Nucleus accumbens (tissue), 56 donors: ENCODE measurements at places on chromosomes 5 and 9.
A peak's percentile ranks its signal among the peaks of the same experiment; 100 is the strongest.

GRCh38 chr5:147830035-147830434 is 1.4 kb downstream of the SPINK1 start:
- DNase-seq, result no peak

GRCh38 chr5:180213657-180214207 is 4.7 kb upstream of the RASGEF1C start:
- DNase-seq, result no peak

DNA sequence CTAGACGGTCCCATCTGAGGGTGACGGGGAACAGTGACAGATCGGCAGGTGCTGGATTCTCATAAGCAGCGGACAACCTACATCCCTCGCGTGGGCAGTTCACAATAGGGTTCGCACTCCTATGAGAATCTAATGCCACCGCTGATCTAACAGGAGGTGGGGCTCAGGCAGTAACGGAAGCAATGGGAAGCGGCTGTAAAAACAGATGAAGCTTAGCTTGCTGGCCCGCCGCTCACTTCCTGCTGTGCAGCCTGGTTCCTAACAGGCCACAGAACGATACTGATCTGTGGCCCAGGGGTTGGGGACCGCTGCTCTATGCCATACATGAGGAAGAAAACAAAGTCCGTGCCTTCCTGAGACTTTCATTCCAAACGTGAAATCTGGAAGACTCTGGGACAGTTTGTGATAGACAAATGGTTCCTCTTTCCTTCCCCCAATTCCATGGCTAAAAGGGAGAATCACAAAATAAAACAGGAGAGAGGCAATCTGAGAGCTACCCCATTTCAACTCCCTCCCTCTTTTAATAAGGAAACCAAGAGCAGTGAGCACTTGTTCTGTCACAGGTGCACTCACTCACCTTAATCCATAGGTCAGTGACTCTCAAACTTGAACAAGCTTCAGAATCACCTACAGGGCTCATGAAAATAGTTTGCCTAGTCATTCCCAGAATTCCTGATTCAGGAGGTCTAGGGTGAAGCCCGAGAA is 12.1 kb downstream of the PDCL start:
- no peak for DNase-seq

DNA sequence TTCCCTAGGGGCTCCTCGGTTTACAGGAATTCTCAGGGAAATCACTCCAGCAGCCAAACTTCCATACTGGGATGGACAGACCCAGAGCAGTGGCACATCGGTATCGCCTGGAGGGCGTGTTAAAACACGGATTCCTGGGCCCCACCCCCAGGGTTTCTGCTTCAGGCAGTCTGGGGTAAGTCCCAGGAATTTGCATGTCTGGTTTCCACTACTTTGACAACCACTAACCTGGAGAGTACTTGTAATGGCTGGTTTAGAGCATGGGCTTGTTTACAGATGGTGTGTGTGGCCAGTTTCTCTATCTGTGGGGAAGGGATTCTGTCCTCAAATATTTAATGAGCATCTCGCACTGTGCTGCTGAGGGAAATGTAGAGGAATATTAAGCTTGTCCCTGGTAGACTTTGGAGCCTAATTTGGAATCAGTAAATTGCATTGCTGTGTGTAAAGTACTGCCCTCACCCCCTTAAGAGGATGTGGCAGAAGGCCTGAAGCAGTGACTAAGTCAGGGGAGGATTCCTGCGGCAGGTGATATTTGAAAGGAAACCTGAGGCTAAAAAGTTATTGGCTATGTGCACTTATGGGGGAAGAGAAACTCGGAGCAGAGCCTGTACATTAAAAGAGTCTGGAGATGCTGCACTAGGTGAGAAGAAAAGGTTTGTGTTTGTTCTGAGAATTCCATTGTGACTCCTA is 18.6 kb upstream of the TJP2 start:
- DNase-seq, result no peak

DNA sequence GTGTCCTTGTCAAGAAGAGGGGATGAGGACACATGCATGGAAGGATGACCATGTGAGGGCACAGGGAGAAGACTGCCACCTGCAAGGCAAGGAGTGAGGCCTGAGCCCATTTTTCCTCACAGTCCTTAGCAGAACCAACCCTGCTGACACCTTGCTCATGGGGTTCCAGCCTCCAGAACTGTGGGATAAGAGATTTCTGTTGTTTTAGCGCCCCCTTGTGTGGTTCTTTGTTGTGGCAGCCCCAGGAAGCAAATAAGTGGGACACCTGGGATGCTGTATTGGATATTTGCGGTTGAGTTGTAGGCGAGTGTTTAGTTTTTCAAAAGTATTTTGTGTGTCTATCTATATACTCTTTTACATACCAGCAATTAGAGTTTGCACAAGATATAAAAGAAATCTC is 206.4 kb downstream of the NXNL2 start:
- no peak for DNase-seq

GRCh38 chr9:101138509-101138908 is 110.0 kb downstream of the PLPPR1 start:
- no peak for DNase-seq

DNA sequence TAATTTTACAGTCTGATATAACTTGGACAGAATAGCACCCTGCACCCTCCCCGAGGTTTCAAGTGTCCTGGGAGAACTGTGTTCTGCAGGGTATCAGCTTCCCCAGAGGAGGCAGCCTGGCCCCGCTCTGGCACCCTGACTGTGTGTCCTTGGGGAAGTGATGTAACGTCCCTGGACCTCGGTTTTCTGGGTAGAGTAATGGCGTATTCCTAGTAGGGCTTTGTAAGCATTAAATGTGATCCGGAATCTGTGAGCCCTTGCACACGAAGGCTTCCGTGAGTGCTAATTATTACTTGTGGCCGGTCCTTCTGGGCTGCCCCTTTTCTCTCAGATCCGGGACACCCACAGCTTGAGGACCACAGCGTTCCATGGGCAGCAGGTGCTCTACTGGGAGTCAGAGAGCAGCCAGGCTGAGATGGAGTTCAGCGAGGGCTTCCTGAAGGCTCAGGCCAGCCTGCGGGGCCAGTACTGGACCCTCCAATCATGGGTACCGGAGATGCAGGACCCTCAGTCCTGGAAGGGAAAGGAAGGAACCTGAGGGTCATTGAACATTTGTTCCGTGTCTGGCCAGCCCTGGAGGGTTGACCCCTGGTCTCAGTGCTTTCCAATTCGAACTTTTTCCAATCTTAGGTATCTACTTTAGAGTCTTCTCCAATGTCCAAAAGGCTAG is 1.0 kb upstream of the CACFD1 start:
- DNase-seq, result no peak

GRCh38 chr9:14441976-14442651 is 128.2 kb upstream of the NFIB start:
- no peak for DNase-seq

DNA sequence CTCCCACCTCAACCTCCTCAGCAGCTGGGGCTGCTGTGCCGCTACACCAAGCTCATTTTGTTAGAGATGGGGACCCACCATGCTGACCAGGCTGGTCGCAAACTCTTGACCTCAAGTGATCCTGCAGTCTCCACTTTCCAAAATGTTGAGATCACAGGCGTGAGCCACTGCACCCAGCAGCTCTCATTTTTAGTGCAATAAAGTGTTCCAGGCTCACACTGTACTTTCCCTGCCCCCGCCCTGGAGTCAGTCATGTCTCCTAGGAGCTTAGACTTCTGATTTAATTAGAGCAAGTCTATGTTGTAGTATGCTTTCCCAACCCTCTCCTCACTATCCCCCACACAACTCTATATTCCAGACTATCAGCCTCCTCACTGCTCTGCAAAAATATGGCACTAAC is 238.0 kb upstream of the ACTBL2 start:
- peak; percentile 8 for DNase-seq

GRCh38 chr5:5221724-5222123 is 81.6 kb downstream of the ADAMTS16 start:
- DNase-seq, result no peak

DNA sequence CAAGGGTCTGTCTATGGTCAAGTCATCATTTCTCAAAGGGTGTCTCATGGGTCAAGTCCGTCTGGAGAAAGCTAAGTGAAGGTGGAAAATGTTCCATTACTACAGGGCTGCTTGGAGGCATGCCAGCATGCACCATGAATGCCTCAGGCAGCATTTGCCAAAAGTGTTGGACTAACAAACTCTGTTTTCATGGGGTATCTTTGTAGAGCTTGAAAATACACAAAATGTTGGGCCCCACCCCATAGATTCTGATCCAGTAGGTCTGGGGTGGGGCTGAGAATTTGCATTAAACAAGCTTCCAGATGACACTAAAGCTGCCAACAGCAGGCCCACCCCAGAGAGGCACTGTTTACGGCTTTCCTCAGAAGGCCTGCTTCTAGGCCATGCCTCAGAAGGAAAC is 75.0 kb upstream of the FRRS1L start:
- DNase-seq, result no peak

DNA sequence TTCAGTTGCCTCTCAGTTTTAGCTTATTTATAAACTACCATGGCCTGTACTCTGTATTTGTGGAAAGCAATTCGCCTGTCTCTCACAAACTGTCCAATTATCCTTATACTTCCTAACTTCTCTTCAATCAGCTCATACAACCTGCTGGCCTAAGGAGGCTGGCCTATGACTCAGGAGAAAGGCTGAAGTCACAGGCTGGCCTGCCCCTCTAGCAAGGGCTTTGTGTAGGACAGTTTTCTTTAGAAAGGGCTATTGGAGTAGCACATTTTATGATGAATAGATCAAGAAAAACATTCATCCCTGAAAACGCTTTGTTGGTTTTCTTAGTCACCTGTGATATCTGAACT is 988.7 kb upstream of the ARRDC3 start:
- no peak for DNase-seq

DNA sequence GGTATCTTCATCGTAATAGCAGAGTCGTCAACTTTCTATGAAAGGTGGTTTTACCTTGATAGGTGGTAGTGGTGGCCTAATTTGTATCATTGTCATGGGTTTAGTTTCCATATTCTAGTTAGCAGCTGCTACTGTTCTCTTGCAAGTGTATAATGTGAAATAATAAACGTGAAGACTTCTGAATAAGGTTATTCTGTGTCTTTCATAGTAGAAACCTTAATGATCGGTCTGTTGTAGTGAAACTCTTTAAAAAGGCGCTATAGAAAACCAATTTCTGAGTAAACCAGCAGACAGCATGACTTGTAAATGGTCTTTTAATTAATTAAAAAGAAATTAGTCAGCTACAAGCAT is 1.6 kb downstream of the SET start:
- no peak for DNase-seq

DNA sequence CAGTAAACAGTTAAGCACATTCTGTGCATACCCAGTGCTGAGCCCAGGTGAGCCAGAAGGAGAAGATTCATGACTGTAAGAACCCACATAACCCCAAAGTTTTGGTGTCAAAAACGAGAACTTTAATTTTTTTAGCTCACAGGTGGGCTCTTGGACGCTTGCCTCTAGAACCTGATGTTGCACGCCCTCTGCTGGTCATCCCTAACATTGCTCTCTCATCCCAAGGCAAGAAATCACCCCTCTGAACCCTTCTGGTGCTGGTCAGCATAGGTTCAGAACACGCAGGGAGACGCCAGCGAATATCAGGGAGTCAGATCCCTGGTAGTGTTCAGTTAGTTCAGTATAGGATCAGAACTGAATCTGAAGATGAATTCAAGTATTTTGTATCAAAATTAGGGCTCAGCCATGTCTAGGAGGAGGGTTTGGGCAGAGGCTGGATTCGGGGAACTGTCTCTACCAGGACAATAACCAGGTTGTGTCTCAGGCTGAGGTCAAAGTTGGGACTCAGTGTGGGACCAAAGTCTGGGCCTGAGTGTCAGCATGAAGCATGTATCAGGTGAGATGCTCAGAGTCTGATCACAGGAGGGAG is 4.1 kb upstream of the DNAJB5 start:
- no peak for DNase-seq

- DNase-seq, result no peak
These were observed 7.9 kb downstream of the BTNL9 start for GRCh38 chr5:181047921-181048320.

GRCh38 chr9:136552117-136552703 is 6.4 kb upstream of the NOTCH1 start:
- DNase-seq, result no peak

- DNase-seq, result no peak
These were observed 23.3 kb upstream of the COL5A1 start for GRCh38 chr9:134618163-134618832.

DNA sequence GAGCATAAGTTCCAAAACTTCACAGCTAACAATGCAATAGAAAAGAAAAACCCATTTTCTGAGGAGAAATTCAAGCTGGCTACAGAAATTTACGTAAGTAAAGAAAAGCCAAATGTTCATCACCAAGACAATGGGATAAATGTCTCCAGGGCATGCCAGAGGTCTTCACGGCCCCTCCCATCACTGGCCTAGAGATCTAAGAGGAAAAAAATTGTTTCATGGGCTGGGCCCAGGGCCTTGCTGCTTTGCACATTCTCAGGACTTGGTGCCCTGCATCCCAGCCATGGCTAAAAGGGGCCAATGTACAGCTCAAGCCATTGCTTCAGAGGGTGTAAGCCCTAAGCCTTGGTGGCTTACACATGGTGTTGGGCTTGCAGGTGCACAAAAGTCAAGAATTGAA is 443.6 kb downstream of the ELAVL2 start:
- DNase-seq, result no peak

DNA sequence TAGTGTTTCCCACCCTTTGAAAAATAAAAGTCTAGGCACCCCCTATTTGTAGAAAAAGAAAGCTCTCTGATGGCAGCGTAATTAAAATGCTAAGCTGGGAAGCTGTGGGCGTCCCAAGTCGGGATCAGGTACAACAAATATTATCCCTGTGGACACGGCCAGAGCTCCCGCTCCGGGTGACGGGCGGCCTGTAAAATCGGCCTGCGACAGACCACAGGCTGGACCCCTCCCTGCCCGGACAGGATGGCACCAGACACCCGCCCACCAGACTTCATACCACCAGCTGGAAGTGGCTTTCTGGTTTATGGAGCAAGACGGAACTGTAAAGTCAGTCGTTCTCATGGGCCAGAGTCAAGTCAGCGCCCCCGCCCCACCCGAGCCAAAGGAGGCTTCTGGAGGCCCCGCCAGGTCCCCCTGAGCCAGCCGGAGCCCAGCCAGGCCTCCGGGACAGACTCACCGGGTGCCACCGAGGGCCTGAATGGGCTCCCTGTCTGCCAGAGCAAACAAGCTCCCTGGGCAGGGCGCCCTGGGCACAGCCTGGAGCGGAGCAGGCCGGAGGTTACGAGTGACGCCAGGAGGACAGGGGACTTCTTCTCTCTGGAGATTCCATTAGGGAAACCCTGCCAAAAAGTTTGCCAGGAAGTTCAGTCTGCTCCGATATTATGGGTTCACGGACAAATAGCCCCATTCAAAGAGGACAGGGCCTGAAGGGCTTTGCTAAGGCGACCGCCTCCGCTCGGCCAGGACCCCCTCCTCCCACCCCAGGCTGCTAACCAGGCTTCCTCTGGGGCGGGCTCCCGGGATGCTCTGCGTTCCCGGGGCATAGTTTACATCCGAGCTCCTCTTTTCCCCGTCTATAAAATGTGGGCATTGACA is 173.7 kb downstream of the ERCC6L2 start:
- peak; percentile 83 for DNase-seq
